ENCODE measurements at places on chromosomes 5 and 9. TPM values are rescaled to one million over a fixed set of nuclear protein-coding genes. Genes with fewer than 3 reads are reported as not detected.

GRCh38 chr5:55742778-55743177 is 4.9 kb downstream of the DDX4 start:
- DNase-seq: no peak

GRCh38 chr9:16001856-16002255 is 449.0 kb downstream of the CCDC171 start:
- DNase-seq: no peak

DNA sequence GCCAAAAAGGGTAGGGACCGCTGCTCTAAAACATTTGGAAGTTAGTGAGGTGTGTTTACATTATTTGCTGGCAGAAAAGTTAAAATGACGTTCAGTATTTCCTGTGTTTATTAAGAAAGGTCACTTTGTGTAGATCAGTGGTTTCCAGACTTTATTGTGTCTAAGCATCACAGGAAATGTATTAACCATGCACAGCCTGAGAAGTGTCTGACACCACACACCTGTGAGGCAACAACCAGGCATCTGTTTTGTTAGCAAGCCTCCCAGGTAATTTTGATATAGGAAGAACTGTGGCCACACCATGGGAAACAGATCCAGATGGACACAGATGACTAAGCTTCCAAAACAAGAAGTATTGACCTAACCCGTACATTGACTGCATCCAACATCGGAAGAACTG is 12.0 kb downstream of the TTC1 start:
- no peak for DNase-seq

DNA sequence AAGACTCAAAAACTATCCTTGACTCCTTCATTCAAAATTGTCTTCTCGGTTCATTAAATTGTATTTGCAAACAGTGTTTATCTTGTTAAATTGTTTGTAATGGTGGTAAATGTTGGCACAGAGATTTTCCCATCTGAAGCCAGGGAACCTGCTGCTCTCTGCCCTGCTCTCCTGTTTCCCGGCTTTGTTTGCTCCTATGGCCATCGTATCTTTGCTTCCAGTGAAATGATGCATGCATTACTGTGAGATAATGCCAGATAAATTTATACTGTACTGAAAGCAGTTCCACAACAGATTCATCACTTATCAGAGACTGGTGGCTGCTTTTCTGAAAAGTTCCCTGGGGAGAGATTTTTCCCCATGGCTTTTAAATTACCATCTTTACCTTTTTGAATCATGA is 81.4 kb downstream of the CD180 start:
- DNase-seq: no peak

The PCDHA6 gene
- 0.51 TPM for polyA plus RNA-seq

The SLC9A3 gene
- 40.5 TPM for polyA plus RNA-seq

The WDR38 gene
- polyA plus RNA-seq: 0.27 TPM

The UBE2QL1 gene
- polyA plus RNA-seq: 1.1 TPM

The PPP2R2B gene
- 14.7 TPM for polyA plus RNA-seq
